PC-9 (cell line): ENCODE measurements at places on chromosomes 12 and 14. TPM values are rescaled to one million over a fixed set of nuclear protein-coding genes. Genes with fewer than 3 reads are reported as not detected.
A peak's percentile ranks its signal among the peaks of the same experiment; 100 is the strongest.

DNA sequence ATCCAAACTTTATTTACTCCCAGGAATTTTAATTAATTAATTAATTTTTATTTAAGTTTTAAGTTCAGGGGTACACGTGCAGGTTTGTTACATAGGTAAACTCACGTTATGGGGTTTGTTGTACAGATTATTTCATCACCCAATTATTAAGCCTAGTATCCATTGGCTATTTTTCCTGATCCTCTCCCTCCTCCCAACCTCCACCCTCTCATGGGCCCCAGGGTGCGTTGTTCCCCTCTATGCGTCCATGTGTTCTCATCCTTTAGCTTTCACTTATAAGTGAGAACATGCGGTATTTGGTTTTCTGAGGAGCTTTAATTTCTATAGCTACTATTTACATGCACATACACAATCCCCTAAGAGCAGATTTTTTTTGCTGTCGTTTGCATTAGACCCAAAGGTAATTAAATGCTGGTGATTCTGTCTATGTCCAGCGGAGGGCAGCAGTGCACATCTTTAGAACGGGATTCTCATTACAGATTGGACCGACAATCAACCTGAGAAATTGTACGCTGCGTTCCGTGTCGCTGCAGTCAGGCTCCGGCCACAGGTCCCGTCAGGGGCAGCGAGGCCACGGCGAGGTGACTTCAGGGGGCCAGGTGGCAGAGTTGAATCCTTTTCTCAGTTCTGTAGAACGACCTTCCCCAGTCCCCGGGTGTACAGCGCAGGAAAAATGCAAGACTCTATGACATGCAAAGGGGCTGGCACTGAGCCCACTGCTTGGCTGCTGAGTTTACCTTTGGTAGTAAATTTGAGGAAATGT lies 11.6 kb downstream of the TMEM30B start:
- no peaks in the 10 kb centered on the region for H3K27me3 ChIP-seq
- no peaks in the 10 kb centered on the region for H3K36me3 ChIP-seq
- H3K27ac ChIP-seq, result no peak overlapping the region
- H3K4me1 ChIP-seq, result no peaks in the 10 kb centered on the region
- DNase-seq, result peak; percentile 71
- peak overlapping the region; percentile 58 for H3K4me3 ChIP-seq

The POTEG gene
- not detected in 2 replicates for total RNA-seq

- H3K27ac ChIP-seq, result no peak overlapping the region
- no peak overlapping the region for H3K4me3 ChIP-seq
- H3K36me3 ChIP-seq, result no peaks in the 10 kb centered on the region
Measured at GRCh38 chr14:60863249-60863648, 117.6 kb downstream of the TRMT5 start.

The CLEC4D gene
- not detected in 2 replicates for total RNA-seq

The NUMB gene
- 59.2 and 64.5 TPM in 2 replicates for total RNA-seq

DNA sequence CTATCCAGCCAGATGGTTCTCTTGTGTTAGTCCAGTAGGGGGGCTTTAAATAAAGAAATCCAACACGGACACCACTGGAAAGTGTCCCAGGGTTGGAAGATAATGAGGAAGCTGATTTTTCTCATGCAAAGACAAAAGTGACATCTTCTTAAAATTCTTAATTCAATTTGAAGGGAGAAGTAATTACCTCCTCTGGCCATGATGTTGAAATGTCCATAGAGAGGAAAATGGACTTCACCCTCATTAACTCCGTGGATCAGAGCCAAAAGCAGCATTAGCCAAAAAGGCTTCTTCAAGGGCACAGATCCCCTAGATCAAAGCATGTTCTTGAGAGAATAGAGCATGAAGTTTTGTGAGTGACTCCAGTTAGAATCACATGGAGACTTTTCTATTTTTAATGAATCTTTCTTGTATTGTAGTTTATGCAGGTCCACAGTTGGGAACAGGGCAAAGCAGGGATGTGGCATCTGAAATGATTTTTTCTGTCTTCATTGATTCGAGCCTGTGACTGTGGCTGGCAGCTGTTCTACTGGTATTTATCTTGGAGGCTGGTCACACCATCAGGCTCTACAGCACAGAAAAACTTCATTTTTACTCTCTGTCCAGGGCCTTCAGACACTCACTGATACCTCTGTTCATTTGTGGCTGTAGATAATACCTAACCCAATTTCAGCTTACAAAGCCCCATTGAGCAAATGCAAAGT lies 1002.5 kb downstream of the AACS start:
- H3K36me3 ChIP-seq, result no peaks in the 10 kb centered on the region
- H3K27ac ChIP-seq, result no peak overlapping the region
- no peaks in the 10 kb centered on the region for H3K4me1 ChIP-seq
- no peak for DNase-seq
- H3K4me3 ChIP-seq, result no peak overlapping the region

GRCh38 chr14:34920339-34920738 lies 45.2 kb upstream of the BAZ1A start:
- no peaks in the 10 kb centered on the region for H3K36me3 ChIP-seq
- H3K27me3 ChIP-seq, result no peaks in the 10 kb centered on the region
- H3K4me3 ChIP-seq, result no peak overlapping the region
- DNase-seq, result no peak
- H3K27ac ChIP-seq, result no peak overlapping the region

The ACRBP gene
- 4.2 and 6.1 TPM in 2 replicates for total RNA-seq

- H3K27ac ChIP-seq, result peak overlapping the region; percentile 42
- H3K27me3 ChIP-seq, result no peaks in the 10 kb centered on the region
- DNase-seq, result peak; percentile 71
- no peak overlapping the region for H3K4me3 ChIP-seq
- no peaks in the 10 kb centered on the region for H3K36me3 ChIP-seq
- peaks cover 19% of the 10 kb centered on the region for H3K4me1 ChIP-seq
Measured at GRCh38 chr12:13250416-13250815, 53.9 kb downstream of the EMP1 start.

DNA sequence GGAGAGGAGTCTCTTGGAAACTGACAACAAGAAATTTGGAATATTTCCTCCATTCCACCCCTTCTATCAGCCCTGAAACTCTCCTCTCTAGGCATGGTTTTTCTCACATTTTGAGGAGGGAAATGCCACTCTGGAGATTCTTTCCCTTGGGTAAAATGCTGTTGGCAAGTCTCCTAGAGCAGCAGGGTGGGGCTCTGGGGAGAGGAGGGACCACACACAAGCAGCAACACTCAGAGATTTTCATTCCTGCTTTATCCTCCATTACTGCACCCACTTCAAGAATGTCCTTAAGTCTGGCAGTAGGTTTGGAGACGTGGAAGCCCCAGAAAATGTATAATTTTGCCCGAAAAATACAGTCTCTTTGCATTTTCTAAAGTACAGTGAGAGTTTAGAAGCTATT lies 130.8 kb upstream of the FLRT2 start:
- no peak for DNase-seq
- no peaks in the 10 kb centered on the region for H3K36me3 ChIP-seq
- H3K27ac ChIP-seq, result no peak overlapping the region
- H3K27me3 ChIP-seq, result no peaks in the 10 kb centered on the region

DNA sequence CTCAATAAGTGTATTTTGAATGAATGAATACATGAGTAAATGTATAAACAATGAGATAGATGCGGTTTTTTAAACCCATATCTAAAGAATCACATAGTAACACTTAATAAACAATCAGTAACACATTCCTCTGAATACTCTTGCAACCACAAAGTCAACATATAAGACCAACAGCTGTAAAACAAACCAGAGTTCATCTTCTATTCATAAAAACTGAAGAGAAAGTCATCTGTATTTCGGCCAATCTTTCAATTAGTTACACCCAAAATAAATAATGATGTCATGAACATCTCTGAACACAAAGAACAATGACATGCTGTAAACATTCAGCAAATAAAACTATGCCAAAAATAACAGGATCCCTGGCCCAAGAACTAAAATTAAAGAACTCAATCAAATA lies 47.2 kb downstream of the ARMH4 start:
- H3K27ac ChIP-seq, result no peak overlapping the region
- H3K4me3 ChIP-seq, result no peak overlapping the region
- H3K4me1 ChIP-seq, result no peaks in the 10 kb centered on the region
- peaks cover 15% of the 10 kb centered on the region; the same call in 1 of the 2 replicates for H3K27me3 ChIP-seq
- DNase-seq, result no peak

DNA sequence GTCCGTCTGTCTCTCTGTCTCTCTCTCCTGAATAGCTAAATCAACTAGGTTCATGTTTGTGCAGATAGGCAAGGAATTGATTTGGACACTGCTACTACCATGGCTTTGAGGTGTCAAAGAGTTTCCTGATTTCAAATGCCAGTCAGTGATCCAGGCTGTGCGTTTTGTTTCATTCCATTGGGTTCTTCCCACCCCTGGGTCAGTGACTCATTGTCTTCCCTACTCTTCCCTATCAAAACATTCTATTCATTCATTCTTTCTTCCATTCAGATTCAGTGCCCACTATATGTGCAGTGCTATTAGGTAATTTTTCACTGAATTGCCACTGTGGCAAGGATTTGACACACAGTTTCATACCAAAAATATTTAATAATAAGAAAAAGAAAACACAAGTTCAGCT lies 50.4 kb downstream of the RPH3A start:
- H3K27ac ChIP-seq, result no peak overlapping the region
